ENCODE measurements at places on chromosomes 5 and 9. TPM values are rescaled to one million over a fixed set of nuclear protein-coding genes. Genes with fewer than 3 reads are reported as not detected.

GRCh38 chr5:179129607-179130071 is 69.5 kb downstream of the ZNF354C start:
- no peak overlapping the region for H3K4me3 ChIP-seq
- DNase-seq: no peak
- peaks cover 5% of the 10 kb centered on the region for H3K36me3 ChIP-seq
- no peaks in the 10 kb centered on the region for H3K27me3 ChIP-seq
- H3K4me1 ChIP-seq: no peaks in the 10 kb centered on the region

DNA sequence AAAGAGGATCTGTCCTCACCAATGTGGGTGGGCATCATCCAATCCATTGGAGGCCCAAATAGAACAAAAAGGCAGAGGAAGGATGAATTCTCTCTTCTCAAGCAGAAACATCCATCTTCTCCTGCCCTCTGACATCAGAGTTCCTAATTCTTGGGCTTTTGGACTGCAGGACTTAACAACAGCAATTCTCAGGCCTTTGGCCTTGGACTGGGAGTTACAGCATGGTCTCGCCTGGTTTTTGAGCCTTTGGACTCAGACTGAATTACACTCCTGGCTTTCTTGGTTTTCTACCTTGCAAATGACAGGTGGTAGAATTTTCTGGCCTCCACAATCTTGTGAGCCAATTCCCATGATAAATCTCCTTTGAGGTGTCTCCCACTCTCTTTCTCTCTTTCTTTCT is 60.5 kb upstream of the CD180 start:
- peaks cover 9% of the 10 kb centered on the region for H3K4me1 ChIP-seq
- no peak overlapping the region for H3K27ac ChIP-seq
- H3K27me3 ChIP-seq: no peaks in the 10 kb centered on the region
- H3K36me3 ChIP-seq: no peaks in the 10 kb centered on the region
- H3K4me3 ChIP-seq: no peak overlapping the region
- DNase-seq: no peak

DNA sequence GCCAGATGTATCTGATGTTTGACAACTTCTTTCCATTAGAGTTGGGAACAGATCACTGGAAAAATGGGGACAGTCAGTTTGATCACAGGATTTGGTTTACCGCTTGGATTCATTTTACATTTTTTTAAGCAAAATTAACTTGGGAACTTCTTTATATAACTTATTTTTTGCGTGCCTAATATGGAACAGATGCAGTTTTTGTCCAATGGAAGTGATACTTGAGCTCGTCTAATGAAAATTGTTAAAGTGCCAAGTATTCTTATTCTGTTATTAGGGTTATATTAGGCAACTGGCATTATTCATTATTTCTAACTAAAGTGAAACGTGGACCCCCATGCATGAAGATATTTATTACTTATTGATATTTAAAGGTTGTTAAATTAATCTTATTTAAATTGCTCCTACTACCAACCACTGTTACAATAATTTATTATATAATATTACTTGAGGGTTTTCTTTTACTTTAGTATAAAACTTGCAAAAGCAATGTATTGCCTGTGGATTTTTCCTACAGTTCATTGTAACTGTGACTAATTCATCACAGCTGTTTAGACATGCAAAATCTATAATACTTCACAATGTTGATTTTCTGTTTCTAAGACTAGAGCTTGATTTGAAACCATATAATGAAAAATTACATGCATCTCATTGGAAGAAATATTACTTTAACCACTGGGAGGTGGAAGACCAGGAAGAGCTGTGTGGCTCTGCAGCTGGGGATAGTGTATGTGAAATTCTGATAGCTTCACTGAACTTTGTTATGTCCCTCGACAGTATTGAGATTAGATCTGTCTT is 787.3 kb upstream of the WWC1 start:
- no peak overlapping the region for H3K27ac ChIP-seq
- H3K4me1 ChIP-seq: no peaks in the 10 kb centered on the region

GRCh38 chr9:136419092-136419420 is 8.6 kb downstream of the PMPCA start:
- no peak overlapping the region for H3K27ac ChIP-seq
- no peaks in the 10 kb centered on the region for H3K27me3 ChIP-seq
- H3K4me3 ChIP-seq: no peak overlapping the region
- H3K36me3 ChIP-seq: peaks cover 27% of the 10 kb centered on the region
- DNase-seq: no peak
- no peaks in the 10 kb centered on the region for H3K4me1 ChIP-seq

- DNase-seq: no peak
- no peak overlapping the region for H3K27ac ChIP-seq
- H3K4me3 ChIP-seq: no peak overlapping the region
- no peaks in the 10 kb centered on the region for H3K4me1 ChIP-seq
- H3K27me3 ChIP-seq: peaks cover 43% of the 10 kb centered on the region
Measured at GRCh38 chr9:138099803-138100598, 222.4 kb downstream of the CACNA1B start.

The ERCC8 gene
- 17.2 TPM for total RNA-seq

The PCA3 gene
- not detected for total RNA-seq

The SNCAIP gene
- not detected for total RNA-seq

- peak; percentile 25 for DNase-seq
- H3K4me1 ChIP-seq: no peaks in the 10 kb centered on the region
- H3K27me3 ChIP-seq: peaks cover 23% of the 10 kb centered on the region
- no peaks in the 10 kb centered on the region for H3K36me3 ChIP-seq
- no peak overlapping the region for H3K27ac ChIP-seq
Measured at GRCh38 chr5:31664566-31664965, 25.6 kb downstream of the PDZD2 start.

The ZER1 gene
- 20.2 TPM for total RNA-seq

GRCh38 chr9:91331849-91332248 is 29.9 kb downstream of the AUH start:
- H3K4me1 ChIP-seq: no peaks in the 10 kb centered on the region
- no peak for DNase-seq
- H3K27me3 ChIP-seq: no peaks in the 10 kb centered on the region
- no peak overlapping the region for H3K27ac ChIP-seq

DNA sequence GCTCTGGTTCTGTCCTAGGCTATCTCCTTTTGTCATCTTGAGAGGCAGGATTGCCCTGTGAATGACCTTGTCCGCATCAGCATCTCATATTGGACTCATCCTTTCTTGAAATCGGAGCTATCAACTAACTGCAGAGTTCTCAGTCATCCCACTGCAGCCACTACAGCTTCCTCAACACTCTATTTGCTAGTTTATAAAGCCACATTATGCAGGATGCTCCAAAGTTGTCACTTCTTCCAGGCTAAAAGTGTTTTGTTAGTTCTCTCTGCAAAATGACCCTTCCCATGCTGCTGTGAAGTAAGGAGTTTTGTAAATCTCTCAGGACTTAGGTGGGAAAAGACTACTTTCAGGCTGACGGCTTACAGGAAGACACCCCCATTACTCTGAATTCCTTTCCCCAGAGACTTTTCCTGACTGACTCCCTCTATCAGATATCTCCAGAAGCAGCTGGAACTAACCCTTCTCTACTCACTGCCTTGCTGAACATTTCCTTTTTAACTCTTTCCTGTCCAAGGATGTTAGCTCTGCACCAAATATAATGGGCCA is 257.6 kb downstream of the NFIB start:
- DNase-seq: no peak
- no peaks in the 10 kb centered on the region for H3K4me1 ChIP-seq
- H3K27ac ChIP-seq: no peak overlapping the region
- no peak overlapping the region for H3K4me3 ChIP-seq

The PSAT1 gene
- total RNA-seq: 69.5 TPM

Measured in Calu3 (cell line).